ENCODE measurements at places on chromosomes 12 and 14. TPM values are rescaled to one million over a fixed set of nuclear protein-coding genes. Genes with fewer than 3 reads are reported as not detected.

- H3K4me1 ChIP-seq = no peaks in the 10 kb centered on the region
- no peak overlapping the region for H3K27ac ChIP-seq
- no peak overlapping the region for H3K4me3 ChIP-seq
Observed at GRCh38 chr14:24172871-24173281, 996 bp downstream of the REC8 start.

DNA sequence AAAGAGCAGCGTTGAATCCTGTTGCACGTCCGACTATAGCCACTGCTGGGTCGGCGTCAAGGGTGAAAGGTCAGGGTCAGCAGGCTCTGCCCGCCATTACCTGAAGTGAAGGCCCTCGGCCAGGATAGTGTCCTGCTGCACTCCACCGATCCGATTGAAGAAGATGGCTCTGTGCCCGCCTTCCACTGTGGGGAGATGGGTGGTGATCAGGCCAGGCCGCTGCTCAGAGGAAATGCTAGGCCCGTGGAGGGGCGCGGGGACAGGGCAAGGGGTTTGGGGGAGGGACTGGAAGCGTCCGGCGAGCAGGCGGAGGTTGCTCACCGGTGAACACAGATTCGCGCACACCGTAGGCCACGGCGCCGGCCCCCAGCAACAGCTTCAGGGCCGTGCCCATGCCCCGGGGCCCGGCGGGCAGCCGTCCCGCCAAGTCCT, 352 bp downstream of the PHB2 start:
- DNase-seq = peak; percentile 36
- H3K4me1 ChIP-seq = peaks cover 41% of the 10 kb centered on the region
- H3K27ac ChIP-seq = peak overlapping the region; percentile 95
- no peaks in the 10 kb centered on the region for H3K27me3 ChIP-seq

DNA sequence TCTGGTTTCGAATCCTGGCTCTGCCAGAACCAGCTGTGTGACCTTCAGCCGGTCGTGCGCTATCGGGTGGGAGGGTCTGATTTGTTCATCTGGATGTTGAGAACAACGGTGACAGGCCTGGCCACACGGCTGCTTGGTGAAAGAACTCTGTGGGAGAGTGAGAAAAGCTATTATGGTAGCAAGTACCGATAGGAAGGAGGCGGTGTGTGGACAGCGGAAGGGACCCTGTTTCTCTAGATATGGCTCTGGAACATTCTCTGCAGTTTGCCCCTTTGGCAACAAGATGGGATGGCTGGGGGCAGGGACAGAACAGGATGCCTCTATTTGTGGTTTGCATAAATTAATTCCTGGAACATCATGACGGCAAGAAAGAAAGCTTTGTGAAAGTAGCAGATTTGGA, 347.3 kb downstream of the AACS start:
- DNase-seq = no peak
- no peak overlapping the region for H3K27ac ChIP-seq
- peaks cover 3% of the 10 kb centered on the region for H3K27me3 ChIP-seq
- no peaks in the 10 kb centered on the region for H3K4me1 ChIP-seq
- H3K4me3 ChIP-seq = no peak overlapping the region

DNA sequence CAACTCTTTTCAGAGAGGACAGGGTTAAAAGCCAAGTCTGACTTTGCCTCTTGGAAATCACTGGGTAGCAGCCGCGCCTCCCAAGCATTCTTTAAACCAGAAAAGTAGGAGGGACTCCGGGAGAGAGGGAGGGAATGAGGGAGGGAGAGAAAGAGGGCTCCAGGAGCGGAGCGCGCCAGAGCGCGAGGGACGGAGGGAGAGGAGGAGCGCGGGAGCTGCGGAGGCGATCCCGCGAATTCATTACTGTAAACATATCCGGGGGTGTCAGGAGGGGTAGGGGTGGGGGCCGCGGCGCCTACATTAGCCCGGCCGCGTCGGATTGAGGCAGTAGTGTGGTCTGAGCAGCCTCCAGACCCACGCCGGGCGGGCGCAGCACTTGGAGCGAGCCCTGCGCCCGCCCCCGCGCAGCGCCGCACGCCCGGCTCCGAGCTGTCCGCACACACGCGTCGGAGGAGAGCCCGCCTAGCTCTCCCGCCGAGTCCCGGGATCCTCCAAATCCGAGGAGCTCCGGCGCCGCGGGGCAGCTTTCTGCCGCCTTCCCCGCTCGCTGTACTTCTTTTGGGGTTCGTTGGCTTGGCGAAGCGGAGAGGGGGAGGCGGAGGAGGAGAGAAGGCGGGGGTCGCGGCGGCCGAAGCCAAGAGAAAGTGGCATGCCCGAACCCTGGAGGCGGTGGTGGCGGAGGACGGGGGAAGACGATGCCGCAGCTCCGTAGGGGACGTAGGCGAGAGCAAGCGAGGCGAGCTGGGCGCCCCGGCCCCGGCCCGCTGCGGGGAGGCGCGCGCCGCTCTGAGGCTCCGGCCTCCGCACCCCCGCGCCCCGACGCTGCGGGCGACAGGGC, 3.3 kb downstream of the FLRT2 start:
- peak overlapping the region; percentile 22 for H3K4me3 ChIP-seq
- H3K36me3 ChIP-seq = no peaks in the 10 kb centered on the region
- H3K27me3 ChIP-seq = peaks cover 5% of the 10 kb centered on the region
- no peak for DNase-seq
- no peaks in the 10 kb centered on the region for H3K4me1 ChIP-seq

DNA sequence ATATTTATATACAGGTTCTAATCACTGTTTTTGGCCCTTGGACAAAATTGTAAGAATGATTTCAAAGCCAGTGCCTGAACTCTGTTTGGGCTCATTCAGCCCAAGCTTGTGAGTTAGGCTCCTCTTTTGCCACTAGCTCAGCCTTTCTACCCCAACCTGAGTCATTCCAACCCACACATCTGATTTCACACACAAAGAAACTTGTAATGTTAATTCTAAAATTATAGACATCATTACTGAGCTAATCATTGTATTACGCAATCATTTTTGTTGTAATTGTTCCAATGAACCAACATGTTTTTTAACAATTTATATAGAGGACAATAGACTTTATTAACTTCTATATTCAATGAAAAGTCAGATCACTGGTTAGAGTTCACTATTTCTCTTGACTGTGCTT, 441.1 kb downstream of the ETNK1 start:
- no peaks in the 10 kb centered on the region for H3K4me1 ChIP-seq
- H3K36me3 ChIP-seq = no peaks in the 10 kb centered on the region
- H3K27me3 ChIP-seq = no peaks in the 10 kb centered on the region
- H3K27ac ChIP-seq = no peak overlapping the region

The LBHD2 gene
- 0.72 TPM for total RNA-seq

DNA sequence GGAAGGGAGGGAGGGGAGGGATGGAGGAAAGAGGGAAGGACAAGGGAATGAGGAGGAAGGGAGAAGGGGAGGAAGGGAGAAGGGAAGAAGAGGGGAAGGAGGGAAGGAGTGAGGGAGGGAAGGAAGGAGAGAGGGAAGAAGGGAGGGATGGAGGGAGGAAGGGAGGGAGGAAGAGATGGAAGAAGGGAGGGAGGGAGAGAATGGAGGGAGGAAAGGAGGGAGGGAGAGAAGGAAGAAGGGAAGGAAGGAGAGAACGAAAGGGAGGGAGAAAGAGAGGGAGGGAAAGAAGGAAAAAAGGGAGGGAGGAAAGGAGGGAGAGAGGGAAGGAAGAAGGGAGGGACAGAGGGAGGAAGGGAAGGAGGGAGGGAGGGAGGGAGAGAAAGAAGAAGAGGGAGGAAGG, 49.5 kb downstream of the RIMBP2 start:
- H3K4me1 ChIP-seq = no peaks in the 10 kb centered on the region
- no peaks in the 10 kb centered on the region for H3K36me3 ChIP-seq
- H3K27me3 ChIP-seq = peaks cover 5% of the 10 kb centered on the region

DNA sequence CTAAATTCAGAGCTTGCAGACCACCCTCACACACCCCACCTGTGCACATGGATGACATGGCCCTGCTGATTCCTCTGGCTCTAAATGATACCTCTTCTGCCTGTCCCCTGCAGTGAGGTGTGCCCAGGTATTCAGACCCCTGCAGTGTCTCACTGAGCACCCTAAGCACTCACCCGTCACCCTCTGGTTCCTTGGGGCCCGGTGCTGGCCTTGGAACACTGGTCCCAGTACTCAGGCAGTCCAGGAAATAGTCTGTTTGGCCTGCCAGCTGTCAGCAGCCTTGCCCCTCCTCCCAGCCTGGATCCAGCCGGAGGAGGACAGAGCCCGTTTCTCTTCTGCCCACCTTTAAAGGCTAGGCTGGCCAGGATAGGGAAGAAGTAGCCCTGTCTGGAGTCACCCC, 44.9 kb downstream of the ESRRB start:
- 0 out of 2 replicates have a peak, but pooled peaks cover 11% of the 10 kb centered on the region for H3K4me1 ChIP-seq
- H3K36me3 ChIP-seq = no peaks in the 10 kb centered on the region
- no peak overlapping the region for H3K27ac ChIP-seq
- DNase-seq = no peak
- no peak overlapping the region for H3K4me3 ChIP-seq

The SAV1 gene
- 8.2 TPM for total RNA-seq

The CLEC1B gene
- not detected for total RNA-seq

- peaks cover 20% of the 10 kb centered on the region for H3K27me3 ChIP-seq
- no peaks in the 10 kb centered on the region for H3K36me3 ChIP-seq
- no peak overlapping the region for H3K27ac ChIP-seq
- H3K4me3 ChIP-seq = no peak overlapping the region
- no peak for DNase-seq
Observed at GRCh38 chr12:132445884-132446632, 43.9 kb upstream of the FBRSL1 start.

The RASSF3 gene
- 16.0 TPM for total RNA-seq

The ACVRL1 gene
- total RNA-seq = not detected

The FOXG1 gene
- total RNA-seq = not detected

- no peak overlapping the region for H3K27ac ChIP-seq
- no peak for DNase-seq
- no peaks in the 10 kb centered on the region for H3K36me3 ChIP-seq
- H3K27me3 ChIP-seq = no peaks in the 10 kb centered on the region
- H3K4me1 ChIP-seq = peaks cover 11% of the 10 kb centered on the region
Observed at GRCh38 chr12:29804019-29804418, 20.3 kb upstream of the TMTC1 start.

GRCh38 chr12:3313675-3314663, 177.0 kb upstream of the PRMT8 start:
- no peaks in the 10 kb centered on the region for H3K36me3 ChIP-seq
- no peak overlapping the region for H3K27ac ChIP-seq
- no peak overlapping the region for H3K4me3 ChIP-seq
- DNase-seq = peak; percentile 40

The ASCL1 gene
- not detected for total RNA-seq

GRCh38 chr14:101369194-101369915, 191.9 kb upstream of the DIO3 start:
- no peak overlapping the region for H3K4me3 ChIP-seq
- H3K27me3 ChIP-seq = peaks cover 2% of the 10 kb centered on the region
- no peaks in the 10 kb centered on the region for H3K36me3 ChIP-seq
- H3K4me1 ChIP-seq = peaks cover 13% of the 10 kb centered on the region

DNA sequence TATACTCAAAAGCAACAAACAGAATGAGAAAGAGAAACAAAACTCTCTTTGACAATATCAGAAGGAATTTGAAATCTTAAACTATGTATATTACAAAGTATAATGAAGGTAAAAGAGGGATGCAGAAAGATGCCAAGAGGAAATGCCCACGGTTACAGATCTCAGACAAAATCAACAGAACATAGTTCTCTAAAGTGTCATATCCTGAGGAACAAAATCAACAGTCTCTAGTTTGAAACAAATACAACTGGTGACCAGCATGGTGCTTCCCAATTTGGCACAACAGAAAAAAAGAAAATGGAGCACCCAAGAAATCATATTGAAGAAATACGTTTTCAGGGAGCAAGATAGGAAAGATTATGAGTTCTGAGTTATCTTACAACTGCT, 116.5 kb downstream of the METTL25 start:
- DNase-seq = no peak
- H3K27ac ChIP-seq = no peak overlapping the region
- H3K27me3 ChIP-seq = no peaks in the 10 kb centered on the region
- no peak overlapping the region for H3K4me3 ChIP-seq
- H3K4me1 ChIP-seq = no peaks in the 10 kb centered on the region

The CSAD gene
- 2.7 TPM for total RNA-seq

- DNase-seq = no peak
- peak overlapping the region; percentile 18 for H3K27ac ChIP-seq
- H3K4me1 ChIP-seq = peaks cover 74% of the 10 kb centered on the region
- H3K27me3 ChIP-seq = no peaks in the 10 kb centered on the region
- peak overlapping the region; percentile 31 for H3K4me3 ChIP-seq
- no peaks in the 10 kb centered on the region for H3K36me3 ChIP-seq
Observed at GRCh38 chr12:101671833-101672232, 25.6 kb upstream of the CHPT1 start.

DNA sequence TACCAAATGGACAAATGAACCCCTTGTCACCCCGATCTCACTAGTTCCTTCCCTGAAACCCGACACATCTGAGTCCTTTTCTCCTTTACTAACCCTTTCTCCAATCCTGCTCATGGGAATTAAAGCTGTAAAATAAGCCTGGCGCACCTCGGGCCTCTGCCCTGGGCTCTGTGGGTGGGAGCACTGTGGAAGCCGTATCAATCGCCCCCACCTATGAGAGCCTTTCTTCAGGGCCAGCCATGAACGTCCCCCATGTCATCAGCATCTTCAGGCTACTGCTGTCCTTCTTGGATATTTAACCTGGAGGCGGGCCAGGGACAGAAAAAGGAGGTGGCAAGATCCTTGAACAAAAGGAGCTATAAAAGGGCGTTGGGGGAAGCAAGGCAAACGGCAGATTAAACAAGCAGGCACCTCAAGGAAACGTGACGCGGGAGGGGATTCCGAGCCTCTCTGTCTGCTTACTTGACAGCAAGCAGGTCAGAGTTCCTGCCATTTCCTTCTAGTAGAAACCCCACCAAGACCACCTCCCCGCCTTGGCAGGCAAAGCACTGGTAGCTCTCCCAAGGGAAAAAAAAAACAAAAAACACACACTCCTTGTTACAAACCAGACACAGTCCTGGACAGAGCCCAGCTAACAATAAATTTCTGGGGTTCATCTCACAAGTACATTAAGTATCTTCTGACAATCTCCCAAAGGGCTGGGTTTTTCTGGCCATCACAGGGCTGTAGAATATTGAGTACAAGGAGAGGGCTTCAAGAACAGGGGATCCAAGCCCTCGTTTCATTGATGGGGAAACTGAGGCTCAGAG, 62.9 kb downstream of the DPF3 start:
- H3K4me1 ChIP-seq = no peaks in the 10 kb centered on the region
- no peak overlapping the region for H3K4me3 ChIP-seq
- no peak overlapping the region for H3K27ac ChIP-seq
- no peak for DNase-seq

- no peaks in the 10 kb centered on the region for H3K27me3 ChIP-seq
- peak overlapping the region; percentile 21 for H3K27ac ChIP-seq
- DNase-seq = peak; percentile 70
Observed at GRCh38 chr12:11795913-11796459, 146.5 kb downstream of the ETV6 start.

Measured in HepG2 (cell line).